Fibroblast of gingiva (primary cell): ENCODE measurements at places on chromosomes 16 and 17.

- no peak for DNase-seq
Measured at GRCh38 chr17:48556576-48557401, 11.9 kb upstream of the HOXB2 start.

- peak; percentile 53 for DNase-seq
Measured at GRCh38 chr17:62591333-62591732, 36.1 kb upstream of the MRC2 start.

GRCh38 chr17:35765756-35766488, 5.2 kb downstream of the C17orf50 start:
- DNase-seq, result no peak

DNA sequence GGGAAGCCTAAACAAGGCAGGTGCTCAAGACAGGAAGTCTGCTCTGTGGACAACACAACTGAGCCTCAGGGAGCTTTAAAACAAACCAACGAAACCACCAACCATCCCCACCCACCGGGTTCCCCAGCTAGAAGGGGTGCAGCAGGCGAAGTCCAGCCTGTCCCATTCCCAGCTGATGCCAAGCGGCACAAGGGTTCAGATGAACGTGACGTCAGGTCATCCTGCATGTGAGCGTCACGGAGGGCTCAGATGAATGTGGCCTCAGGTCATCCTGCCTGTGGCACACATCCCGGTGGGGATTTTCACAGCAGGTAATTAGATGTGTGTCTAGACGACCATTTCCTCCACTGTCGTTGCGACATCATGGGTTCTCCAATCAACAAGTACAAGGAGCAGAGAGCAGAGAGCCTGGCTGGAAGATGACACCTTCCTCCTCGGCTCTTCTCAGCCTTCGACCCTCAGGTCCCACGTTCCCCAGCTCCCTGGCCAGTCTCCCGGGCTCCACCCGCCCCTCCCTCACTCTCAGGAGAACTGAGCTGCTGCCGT, 246.5 kb downstream of the FOXL1 start:
- DNase-seq, result no peak
